ENCODE measurements at places on chromosomes 4 and X.

- no peak for DNase-seq
These were observed 330.3 kb downstream of the TRAM1L1 start for GRCh38 chr4:116755051-116755450.

DNA sequence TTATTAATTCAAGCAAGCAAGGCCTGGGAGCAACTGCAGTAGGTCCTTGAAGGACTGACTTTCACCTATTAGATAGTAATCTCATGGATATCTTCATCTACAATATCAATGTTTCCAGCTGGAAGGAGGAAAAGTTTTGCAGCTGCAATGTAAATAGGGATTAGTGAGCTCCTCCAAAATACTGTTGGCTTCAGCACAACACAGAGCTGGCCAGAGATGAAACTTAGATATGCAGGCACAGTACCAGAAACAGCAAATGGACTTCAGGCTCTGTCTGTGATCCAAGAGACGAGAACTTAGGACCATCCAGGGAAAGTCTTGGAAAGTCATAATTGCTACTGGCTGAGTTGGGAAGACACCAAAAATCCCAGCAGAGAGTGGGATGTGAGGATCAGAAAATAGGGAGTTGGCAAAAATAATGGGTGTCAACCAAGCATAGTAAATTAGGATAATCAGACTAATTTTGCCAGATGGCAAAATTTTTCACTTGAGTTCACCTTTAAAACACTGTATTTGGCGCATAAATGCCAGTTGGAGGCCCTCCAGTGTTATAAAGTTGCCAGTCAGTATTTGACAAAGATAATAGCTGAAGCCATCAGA, 57.5 kb downstream of the PARM1 start:
- no peak for DNase-seq

GRCh38 chr4:127622621-127622920, 10.2 kb upstream of the INTU start:
- no peak for DNase-seq

GRCh38 chrX:40244980-40245379, 147.2 kb upstream of the BCOR start:
- no peak for DNase-seq

- no peak for DNase-seq
These were observed 979.5 kb upstream of the NDST4 start for GRCh38 chr4:116092961-116093360.

- no peak for DNase-seq
These were observed 1050.4 kb downstream of the STIM2 start for GRCh38 chr4:27911047-27911446.

GRCh38 chr4:57492251-57492878, 382.2 kb upstream of the IGFBP7 start:
- DNase-seq = no peak

DNA sequence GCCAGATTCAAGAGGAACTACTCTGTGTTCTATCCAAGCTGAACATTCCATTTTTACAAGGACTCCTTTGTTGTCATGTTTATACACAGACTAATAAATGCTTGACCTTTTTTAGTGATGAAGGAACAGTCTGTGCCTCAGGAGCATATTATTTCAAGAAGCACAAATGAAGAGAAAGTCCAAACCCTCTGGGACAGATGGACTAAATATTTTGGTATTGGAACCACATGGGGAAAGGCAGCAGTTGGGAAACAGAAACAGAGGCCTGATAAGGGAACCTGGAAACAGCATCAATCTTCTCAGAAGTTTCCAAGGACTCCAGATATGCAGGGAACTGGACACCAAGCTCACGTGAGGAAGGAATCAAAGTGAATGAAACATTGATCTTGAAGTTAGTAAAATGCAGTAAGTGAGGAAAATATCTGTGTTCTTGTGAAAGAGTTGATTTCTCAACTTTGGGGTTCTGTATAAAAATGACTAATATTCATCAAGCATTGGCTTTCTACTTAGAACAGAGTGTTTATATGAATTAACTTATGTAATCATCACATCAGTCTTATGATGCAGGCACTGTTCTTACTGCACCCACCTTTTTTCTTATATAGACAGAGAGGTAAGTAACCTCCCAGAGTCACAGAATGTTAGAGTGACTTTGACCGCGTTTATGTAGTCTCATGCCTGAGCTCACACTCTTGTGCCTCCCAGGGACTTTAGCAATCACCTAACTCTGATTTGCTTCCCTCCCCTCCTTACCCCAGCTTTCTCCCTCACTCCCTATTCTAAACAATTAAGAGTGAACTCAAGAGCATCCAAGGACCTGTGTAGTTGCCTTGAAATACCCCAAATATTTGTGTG, 148.9 kb upstream of the JADE1 start:
- no peak for DNase-seq

GRCh38 chr4:81503586-81503985, 31.9 kb upstream of the RASGEF1B start:
- DNase-seq = no peak

Data from islet precursor cell (in vitro differentiated cells).